HAP-1 (cell line): ENCODE measurements at places on chromosomes 13 and 19.
A peak's percentile ranks its signal among the peaks of the same experiment; 100 is the strongest.

DNA sequence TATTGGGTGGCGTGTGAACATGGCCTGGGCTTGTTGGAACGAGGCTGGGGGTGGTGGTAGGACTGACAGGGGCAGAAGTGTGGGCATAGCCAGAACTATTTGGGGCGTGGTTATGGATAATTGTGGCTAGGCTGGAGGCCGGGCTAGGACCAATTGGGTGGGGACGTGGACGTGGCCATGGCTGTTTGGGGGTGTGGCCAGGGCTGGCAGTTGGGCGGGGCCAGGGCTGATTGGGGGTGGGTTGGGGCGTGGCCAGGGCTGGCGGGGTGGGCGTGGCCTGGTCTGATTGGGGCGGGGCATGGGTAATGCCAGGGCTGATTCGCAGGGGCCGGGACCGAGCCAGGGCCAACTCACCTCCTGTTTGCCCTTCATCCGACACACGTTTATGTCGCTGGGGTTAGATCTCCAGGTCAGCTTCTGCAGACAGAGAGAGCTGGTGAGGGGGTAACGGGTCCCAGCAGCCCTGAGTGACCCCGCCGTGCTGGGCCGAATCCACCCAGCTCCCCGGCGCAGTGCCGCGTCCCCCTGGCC is 2.8 kb downstream of the SEMA6B start:
- DNase-seq = peak; percentile 27

GRCh38 chr19:43674596-43674995 is 4.6 kb upstream of the PLAUR start:
- no peak for DNase-seq

GRCh38 chr13:86840250-86841191 is 830.6 kb upstream of the SLITRK5 start:
- no peak for DNase-seq

DNA sequence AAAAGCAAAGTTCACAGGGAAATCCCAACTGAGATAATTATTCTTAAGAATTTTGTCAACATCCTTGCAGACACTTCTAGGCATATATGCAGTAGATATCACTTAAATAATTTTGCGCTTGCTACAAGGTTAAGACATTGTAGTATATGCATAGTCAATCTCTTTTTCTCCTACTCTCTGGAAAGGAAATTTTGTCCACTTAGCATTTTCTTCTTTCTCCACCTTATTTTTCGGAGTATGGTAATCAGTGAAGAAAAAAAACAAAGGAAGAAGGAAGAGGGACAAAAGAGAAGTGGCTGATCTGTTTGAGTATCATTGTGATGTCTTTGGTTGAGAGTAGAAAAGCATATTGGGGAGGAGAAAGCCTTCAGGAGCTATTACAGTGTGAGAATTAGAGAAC is 104.6 kb downstream of the LACC1 start:
- no peak for DNase-seq

DNA sequence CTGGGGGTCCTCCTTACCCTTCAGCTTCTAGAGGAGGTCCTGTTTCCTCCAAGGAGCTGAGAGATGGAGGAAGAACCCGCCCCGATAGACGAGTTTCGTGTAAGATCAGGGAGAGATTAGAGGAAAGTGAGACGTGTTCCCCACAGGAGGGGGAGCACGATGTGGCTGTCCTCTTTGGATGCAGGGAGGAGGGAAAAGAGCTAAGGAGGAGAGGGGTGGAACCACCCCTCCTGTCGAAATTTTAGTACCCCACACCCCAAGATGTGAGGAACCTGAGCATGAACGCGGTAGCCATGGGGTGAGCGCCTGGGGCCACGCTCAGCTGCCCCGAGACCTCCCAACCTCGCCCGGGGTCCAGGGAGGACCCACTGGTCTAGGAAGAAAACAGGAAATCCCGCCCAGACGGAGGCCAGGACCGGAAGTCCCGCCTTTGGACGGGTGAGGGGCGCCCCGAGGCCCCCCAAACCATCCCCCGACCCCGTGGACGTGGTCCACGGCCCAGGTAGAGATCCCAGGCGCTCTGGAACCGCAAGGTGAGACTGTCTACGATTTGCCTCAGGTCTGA is 1.2 kb downstream of the AKT1S1 start:
- peak; percentile 78 for DNase-seq

DNA sequence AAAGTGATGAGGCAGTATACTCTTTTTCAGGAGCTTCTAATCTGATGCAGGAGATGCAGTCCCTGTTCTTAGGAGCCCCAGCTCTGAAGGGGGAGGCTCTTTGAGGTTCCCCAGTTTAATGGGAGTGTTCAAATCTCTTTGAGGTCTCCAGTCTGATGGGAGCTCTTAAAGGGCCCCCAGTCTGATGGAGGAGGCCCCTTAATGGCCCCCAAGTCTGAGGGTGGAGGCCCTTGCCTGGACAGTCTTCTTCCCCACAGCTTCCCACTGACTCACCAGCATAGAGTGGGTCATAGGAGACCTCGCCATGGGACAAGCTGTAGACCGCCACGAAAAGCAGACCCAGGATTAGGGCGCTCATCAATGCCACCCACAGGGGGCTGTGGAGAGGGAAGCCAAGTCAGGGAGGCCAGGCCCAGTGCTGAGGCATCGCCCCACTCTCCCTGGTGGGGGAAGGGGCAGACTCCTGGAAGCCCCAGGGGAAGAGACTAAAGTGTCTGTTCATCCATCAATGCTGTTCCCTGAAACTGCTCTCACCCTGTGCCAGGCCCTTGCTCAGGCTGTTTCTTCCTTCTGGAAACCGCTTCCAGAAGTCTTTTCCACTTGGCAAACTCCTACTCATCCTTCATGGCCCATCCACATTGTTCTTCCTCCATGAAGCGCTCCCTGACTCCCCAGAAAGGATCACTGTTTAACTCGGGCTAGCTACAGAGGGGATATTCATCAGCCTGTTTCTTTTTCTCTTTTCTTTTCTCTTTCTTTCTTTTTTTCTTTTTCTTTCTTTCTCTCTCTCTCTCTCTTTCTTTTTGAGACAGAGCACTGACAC is 2.1 kb downstream of the TM6SF2 start:
- DNase-seq = no peak

GRCh38 chr13:40105231-40105630 is 449.8 kb downstream of the COG6 start:
- no peak for DNase-seq

DNA sequence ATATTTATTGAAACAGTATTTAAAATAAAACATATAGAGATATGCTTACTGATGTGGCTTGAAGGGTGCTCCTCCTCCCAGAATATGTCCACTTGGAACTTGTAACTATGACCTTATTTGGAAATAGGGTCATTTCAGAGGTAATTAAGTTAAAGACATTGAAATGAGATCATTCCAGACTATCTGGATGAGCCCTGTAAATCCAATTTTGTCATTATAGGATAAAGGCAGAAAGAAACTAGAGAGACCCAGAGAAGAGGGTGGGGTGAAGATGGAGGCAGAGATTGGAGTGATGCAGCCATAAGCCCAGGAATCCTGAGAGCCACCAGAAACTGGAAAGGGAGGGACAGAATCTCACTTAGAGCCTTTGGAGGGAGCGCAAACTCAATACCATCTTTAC is 243.2 kb downstream of the OXGR1 start:
- DNase-seq = no peak

DNA sequence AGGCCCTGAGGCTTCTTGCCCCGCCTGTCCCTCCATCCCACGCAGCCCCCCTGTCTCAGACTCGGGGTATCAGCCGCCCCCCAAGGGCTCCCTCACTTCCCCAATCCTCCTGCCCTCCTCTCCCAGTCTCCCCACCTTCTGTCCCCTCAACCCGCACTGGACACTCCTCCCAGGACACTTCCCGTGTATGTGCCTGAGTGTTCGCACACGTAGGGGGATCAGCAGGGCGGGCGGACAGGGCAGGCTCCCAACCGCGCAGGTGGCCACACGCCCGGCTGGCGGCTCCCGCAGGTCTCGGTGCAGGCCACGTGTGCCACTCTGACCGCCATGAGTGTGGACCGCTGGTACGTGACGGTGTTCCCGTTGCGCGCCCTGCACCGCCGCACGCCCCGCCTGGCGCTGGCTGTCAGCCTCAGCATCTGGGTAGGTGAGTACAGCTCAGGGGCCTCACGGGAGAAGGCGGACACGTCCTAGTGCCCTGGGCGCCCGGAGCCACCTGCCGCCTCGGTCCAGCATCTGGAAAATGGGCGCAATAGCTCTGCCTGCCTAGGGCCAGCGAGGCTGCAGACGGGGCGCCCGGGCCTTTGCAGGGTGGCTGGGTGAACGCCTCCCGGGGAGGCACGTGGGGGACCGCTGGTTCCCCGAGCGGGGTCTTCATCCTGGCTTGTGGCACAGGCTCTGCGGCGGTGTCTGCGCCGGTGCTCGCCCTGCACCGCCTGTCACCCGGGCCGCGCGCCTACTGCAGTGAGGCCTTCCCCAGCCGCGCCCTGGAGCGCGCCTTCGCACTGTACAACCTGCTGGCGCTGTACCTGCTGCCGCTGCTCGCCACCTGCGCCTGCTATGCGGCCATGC is 2.3 kb downstream of the KISS1R start:
- no peak for DNase-seq

DNA sequence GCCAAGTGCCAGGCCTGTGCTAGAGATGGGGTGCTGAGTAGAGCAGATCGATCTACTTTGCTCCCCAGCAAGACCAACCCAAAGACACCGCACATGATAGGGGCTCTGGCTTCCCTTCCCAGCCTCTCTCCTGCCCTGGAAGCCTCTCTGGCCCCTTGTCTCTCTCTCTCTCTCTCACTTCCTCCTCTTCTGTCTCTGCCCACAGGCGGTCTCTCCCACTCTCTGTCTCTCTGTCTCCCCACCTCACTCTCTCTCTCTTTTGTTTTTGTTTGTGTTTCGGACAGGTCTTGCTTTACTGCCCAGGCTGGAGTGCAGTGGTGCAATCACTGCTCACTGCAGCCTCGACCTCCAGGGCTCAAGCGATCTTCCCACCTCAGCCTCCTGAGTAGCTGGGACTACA is 1.3 kb downstream of the SELENOV start:
- no peak for DNase-seq

DNA sequence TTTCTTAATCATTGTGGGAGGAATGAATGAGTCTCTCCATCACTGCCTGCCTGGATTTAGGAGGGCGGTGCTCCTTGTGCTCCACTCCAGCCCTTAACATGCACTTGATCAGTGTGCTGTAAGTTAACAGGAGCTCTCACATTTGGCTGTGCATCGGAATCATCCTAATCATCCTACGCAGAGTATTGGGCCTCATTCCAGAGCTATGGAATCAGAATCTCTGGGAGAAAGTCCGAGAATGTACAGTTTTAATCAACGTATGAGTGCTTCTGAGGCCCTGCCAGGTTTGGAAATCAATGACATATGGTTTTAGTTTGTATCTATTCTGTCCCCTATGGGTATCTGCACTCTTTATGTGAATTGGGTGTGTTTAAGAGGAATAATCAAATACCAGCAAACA is 34.9 kb upstream of the DCLK1 start:
- no peak for DNase-seq

DNA sequence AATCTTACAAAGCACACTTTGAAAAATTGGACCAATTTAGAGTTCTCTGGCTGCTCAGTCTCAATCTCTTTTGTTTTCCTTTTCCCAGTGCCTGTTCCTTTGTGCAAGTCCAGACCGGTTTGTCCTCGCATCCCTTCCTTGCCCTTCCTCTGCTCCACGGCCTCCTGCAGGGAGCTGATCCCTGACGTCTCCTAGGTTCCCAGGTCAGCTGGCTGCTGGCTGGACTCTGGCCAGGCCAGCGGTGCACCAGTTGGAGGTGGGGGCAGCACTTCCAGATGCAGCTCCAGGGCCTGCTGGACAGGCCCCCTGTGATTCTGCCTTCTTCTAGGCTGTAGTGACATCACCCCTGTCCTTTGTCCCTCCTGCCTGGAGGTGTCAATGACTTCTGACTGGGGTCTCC is 44.0 kb upstream of the KPNA3 start:
- DNase-seq = no peak

- peak; percentile 52 for DNase-seq
Observed at GRCh38 chr13:33015791-33016323, 366 bp upstream of the KL start.

DNA sequence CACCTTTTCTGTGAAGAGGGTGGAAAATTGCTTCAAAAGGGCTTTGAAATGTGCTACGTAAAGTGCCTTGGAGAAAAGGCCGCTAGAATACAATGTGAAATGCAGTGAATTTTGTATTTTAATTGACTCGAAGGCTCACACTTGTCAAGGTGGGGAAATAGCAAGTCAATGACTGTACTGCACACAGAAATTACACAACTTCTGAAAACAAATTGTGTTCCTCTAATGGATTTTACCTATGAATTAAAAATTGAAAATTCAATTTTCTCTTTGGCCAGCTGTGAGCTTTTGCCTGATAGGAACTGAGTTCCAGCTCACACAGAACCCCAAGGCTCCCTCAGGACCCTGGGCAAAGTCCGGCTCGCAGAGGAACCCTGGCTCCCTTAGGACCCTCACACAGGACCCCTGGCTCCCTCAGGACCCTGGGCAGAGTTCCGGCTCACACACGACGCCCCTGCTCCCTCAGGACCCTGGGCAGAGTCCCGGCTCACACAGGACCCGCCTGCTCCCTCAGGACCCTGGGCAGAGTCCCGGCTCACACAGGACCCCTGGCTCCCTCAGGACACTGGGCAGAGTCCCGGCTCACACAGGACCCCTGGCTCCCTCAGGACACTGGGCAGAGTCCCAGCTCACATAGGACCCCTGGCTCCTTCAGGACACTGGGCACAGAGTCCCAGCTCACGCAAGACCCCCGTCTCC is 324.9 kb downstream of the UQCRFS1 start:
- DNase-seq = no peak

DNA sequence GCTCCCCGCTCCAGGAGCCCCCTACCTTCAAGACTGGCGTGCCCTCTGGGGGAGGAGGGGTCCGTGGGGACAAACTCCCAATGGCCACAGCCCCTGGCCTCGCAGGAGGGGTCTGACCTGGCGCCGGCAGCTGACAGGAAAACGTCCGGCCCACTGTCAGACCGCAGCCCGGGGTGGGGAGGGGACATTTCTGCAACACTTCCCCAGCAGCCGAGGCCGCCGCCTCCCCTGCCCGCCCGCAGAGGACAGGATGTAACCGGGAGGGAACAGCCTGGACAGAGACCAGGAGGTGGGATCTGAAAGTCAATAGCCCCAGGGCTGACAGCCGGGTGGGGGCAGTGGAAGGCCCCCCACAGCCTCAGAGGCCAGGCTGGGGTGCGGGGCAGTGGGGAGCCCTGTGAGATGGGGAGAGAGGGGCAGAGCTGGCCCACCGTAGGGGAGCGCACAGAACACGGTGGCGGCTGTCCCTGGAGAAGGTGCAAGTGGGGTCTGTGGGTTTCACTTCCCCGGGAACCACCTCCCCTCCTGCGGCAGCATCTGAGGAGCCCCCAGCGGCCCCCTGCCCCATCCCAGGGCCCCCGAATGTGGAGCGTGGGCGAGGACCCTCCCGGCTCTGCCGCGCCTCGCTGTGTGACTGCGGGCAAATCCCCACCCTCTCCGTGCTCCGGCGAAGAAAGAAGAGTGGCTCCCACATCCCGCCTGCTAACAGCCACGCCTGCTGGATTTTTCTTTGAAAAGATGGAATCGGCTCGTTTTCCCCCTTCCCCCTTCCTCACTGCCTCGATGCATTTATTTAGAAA is at the start of gene PEAK3:
Gene PEAK3 (minus strand): TSS at position 114 of the 800 bp plus-strand sequence. CDS start 1,244 bp downstream, outside the sequence.
- no peak for DNase-seq

GRCh38 chr13:77476456-77476855 is 59.0 kb upstream of the SCEL start:
- DNase-seq = no peak

- no peak for DNase-seq
Observed at GRCh38 chr13:59363313-59363712, 800.4 kb downstream of the DIAPH3 start.

- DNase-seq = no peak
Observed at GRCh38 chr13:98883998-98884397, 93.9 kb downstream of the DOCK9 start.
